ENCODE measurements at places on chromosomes 2 and 18.

DNA sequence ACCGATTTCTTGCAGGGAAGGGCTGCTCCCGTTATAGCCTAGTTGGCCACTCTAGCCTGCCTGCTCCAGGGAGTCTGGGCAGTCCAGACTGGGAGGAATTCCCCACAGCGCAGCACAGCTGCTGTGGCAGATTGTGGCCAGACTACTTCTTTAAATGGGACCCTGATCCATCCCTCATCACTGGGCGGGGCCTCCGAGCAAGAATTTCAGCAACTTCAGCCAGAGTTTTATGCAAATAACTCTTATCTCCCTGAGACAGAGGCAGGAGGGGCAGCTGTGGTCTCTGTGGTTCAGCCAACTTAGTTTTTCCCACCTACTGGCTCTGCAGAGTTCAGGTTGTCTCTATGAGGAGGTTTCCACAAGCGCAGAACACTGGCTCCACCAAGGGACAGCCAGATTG is 1583.2 kb downstream of the SUCLG1 start:
- no peak for DNase-seq

DNA sequence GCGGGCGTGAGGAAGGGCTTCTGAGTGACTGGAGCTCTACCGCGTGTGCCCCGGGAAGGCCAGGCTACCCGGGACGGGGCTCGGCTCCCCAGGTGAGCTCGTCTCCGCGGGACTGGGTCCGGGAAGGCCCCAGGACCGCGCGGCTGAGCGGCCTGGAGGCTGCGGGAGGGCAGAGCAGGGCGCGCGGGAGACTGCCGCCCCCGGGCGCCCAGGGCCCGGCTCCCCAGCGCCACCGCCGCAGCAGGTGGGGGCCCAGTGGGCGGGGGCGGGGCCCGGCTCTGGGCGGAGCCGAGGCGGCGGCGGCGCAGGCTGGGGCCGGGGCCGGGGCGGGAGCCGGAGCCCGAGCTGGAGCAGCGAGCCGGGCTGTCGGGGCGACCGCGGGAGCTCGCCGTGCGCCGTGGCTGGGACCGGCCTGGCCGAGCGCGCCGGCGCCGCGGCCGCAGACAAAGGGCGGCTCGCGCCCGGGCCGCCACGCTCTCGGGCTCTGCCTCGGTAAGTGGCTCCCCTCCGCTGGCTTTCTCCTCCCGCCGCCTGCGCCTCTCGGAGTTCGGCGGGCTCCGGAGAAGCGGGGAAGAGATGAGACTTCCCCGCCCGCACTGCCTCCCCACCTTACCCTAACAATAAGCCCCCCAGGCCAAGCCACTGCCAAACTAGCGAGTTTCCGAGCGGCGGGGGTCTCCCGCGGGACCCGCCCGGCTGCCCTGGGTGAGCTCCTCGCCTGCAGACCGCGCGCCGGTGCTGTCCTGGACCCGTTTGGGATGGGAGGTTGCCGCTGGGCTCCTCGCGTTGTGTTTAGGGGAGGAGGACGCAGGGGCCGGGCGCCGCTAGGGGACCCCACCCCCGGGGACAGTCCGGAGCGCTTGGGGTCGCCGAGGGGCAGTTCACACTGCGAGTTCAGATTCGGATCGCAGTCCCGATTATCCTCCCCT is at the start of gene MAPK4:
Gene MAPK4, plus strand, starts transcription at position 336 of the 929 bp plus-strand sequence. CDS start 103,872 bp downstream, outside the sequence.
- DNase-seq, result no peak

- DNase-seq, result no peak
These were observed 103.4 kb downstream of the ALMS1 start for GRCh38 chr2:73489053-73489452.

DNA sequence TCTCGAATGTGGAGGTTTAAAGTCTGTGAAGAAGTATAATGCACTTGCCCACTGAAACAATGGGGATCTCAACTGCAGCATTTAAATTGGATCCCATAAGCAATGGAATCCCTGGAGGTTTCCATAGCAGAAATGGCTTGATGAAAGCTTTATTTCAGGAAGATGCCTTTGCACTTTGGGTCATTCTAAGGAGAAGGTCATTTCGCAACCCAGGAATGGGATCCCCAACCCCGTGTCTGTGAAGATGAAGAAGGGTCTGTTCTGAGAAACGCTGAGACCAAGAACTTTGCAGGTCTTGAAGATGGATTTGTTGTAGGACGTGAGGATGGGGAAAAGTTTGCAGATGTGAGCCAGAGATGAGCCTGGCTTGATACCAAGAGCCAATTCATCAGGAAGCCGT is 1.8 kb upstream of the KCNG3 start:
- no peak for DNase-seq

DNA sequence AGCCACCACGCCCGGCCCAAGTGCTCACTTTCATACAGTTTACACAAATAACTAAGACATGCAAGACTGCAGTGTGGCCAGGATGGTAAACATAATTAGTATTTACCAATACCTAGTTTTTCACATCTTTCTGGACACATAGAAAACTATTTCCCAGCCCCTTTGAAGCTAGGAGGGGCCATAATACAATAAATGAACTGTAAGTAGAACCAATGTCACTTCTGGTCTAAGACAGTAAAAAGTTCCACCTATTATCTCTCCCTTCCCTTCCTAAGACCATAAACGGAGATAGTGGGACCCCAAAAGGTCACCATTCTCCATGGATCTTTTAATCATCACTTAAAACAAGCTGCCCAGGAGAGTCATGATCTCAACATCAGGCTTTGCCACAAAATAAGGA is 51.0 kb downstream of the NBAS start:
- DNase-seq, result no peak

DNA sequence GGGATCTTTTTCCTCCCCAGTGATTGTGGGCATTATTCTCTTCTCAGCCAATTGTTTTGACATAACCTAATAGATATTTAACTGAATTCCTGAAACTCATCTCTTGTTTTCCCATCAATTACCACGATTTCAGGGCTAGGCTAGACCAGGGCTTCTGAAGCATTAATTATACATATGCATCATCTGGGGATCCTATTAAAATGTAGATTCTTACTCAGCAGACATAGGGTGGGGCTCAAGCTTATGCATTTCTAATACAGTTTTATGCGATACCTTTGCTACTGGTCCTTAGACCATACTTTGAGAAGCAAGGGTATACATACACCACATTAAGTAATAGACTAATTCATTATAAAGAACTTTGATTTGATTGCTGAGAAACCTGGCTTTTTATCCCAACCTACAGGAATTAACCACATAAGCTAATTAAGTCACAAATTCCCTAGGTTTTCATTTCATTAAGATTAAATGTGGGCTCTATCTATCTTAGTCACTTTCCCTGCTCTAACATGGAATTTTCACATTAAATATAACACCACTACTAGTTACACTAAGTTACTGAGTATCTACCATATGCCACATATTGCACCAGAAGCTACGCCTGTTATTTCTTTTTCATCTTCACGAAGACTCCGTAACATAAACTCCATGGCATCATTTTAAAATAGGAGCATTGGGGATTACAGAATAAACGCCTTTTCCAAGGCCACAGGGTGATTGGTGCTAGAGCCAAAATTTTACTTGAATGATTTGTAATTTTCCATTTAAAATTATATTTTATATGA is 417.5 kb downstream of the DPP10 start:
- DNase-seq, result peak; percentile 37

GRCh38 chr2:224847961-224848850 is 132.0 kb upstream of the CCDC195 start:
- peak; percentile 37 for DNase-seq

GRCh38 chr2:8158711-8159110 is 523.1 kb upstream of the ID2 start:
- DNase-seq, result peak; percentile 89

GRCh38 chr2:127104881-127105655 is 1.9 kb downstream of the BIN1 start:
- no peak for DNase-seq

GRCh38 chr2:9443526-9443925 is 20.1 kb downstream of the CPSF3 start:
- no peak for DNase-seq

GRCh38 chr18:56086786-56087185 is 498.8 kb upstream of the TCF4 start:
- no peak for DNase-seq

DNA sequence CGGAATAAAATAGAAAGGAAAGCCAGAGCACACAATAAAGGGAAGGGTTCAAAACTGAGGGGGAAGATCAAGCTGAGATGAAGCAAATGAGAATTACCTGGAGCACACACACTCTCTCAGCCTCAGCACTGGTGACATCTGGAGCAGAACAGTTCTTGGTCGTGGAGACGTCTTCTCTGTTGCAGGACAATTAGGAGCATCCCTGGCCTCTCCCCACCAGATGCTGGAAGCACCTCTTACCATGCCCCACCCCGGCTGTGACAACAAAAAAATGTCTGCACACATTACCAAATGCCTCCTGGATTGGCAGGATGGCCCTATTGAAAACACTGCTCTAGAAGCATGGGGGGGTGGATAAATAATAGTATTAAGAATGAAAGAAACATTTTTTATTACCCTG is 43.6 kb upstream of the MAP3K20 start:
- DNase-seq, result peak; percentile 85

DNA sequence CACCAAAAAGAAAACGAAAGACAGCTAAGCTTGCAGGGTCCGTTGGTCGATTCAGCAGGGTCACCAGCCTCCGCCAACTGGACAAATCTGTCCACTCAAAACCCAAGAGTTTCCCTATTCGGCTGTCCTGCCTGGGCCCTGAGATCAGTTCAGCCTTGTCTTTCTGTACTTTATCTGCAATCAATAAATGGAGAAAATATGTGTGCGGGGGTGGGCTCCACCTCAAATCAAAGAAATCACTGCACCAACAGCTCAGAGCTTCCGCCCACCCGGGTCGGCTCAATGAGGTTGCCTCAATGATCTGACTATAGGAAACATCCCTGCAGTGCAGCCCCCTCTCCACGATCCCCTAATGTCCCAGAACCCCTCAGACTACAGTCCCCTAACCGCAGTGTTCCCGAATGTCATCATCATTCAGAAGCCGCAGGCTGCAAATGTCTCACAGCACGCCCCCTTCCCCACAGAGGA is 447 bp downstream of the GGCX start:
- no peak for DNase-seq

DNA sequence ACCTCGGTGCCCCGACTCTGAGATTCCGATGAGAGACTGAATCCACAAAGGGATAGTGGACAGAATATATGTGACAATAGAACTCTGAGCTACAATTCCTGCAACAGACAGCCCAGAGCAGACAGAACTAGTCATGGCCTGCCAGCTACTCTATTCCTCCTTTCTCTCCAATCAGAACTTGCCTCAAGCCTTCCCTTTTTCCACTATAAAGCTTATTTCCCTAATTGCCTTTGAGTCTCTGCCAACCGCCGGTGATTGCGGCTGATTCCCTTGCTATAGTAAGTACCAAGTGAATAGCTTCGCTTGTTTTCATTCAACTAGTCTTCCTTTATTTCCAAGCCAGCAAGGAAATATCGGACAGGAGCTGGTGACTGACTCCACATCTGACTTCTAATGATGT is 96.8 kb downstream of the DSC3 start:
- DNase-seq, result no peak

- no peak for DNase-seq
These were observed 43.8 kb downstream of the ARL6IP6 start for GRCh38 chr2:152762202-152762601.

- DNase-seq, result no peak
These were observed 11.7 kb upstream of the GRHL1 start for GRCh38 chr2:9939587-9940485.

- no peak for DNase-seq
These were observed 39.1 kb upstream of the CPS1 start for GRCh38 chr2:210517264-210517663.

DNA sequence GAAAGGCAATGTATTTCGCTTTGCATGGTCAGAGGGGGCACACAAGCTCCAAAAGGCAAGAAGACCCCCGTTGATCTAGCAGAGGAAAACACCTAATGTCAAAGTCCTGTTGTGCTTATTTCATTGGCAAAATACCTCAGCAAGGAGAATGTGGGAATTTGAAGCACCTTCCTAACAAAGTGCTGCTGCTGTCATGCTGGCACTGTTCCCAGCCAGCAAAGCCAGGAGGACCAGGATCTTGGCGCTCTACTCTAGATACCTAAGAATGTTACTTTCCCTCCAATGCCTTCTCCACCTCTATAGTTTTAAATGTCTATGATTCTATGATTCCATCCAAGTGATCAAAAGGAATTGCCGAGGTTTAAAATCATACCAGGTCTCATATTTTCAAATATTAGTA is 867.9 kb upstream of the POU3F3 start:
- DNase-seq, result no peak

DNA sequence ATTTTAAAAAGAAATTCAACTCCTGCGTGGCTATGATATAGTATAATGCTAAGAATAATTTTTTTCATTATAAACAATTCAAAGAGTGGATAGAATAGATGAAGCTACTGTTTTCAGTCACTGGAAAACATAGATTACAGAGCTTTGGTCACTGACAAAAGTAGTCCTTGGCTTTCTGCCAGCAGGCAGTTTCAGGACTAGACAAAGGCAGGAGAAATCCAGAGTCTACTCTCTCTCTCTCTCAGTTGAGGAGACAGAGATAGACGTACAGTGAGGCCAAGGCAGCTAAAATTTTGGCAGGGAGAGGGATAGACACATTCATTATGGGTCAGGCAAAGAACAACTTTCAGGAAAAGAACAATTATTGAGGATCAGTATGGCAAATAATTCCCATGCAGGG is 491.4 kb upstream of the CRIM1 start:
- no peak for DNase-seq

- no peak for DNase-seq
These were observed 74.2 kb upstream of the KLF7 start for GRCh38 chr2:207239754-207240494.

- DNase-seq, result no peak
These were observed 27.2 kb upstream of the EML4 start for GRCh38 chr2:42141687-42142546.

GRCh38 chr18:79522451-79523205 is 126.9 kb downstream of the NFATC1 start:
- no peak for DNase-seq

- DNase-seq, result no peak
These were observed 70.3 kb downstream of the IKZF2 start for GRCh38 chr2:213080969-213081617.

- DNase-seq, result no peak
These were observed 672.3 kb upstream of the REG3G start for GRCh38 chr2:78353168-78353567.

DNA sequence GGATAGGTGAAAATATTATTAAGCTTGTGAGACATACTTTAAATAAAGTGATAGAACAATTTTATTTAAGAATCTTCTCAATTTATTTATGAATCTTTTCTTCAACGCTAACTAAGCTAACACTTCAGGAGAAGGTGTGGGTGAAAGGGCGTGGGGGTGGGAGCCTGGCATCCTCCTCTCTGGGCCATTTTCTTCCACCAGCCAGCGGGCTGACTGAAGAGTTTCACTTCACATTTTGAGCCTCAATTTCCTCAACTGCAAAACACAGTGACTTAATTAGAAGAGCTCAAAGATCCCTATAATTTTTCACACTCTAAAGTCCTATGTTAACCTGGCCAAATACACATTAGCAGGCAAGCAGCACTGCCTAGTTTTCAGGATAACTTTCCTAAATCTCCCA is 94.8 kb downstream of the FTCDNL1 start:
- DNase-seq, result peak; percentile 12

All from esophagus muscularis mucosa (tissue), 4 donors.